ENCODE measurements at places on chromosomes 5 and 9.

- DNase-seq: no peak
Observed at GRCh38 chr9:85223506-85224125, 518.1 kb downstream of the AGTPBP1 start.

DNA sequence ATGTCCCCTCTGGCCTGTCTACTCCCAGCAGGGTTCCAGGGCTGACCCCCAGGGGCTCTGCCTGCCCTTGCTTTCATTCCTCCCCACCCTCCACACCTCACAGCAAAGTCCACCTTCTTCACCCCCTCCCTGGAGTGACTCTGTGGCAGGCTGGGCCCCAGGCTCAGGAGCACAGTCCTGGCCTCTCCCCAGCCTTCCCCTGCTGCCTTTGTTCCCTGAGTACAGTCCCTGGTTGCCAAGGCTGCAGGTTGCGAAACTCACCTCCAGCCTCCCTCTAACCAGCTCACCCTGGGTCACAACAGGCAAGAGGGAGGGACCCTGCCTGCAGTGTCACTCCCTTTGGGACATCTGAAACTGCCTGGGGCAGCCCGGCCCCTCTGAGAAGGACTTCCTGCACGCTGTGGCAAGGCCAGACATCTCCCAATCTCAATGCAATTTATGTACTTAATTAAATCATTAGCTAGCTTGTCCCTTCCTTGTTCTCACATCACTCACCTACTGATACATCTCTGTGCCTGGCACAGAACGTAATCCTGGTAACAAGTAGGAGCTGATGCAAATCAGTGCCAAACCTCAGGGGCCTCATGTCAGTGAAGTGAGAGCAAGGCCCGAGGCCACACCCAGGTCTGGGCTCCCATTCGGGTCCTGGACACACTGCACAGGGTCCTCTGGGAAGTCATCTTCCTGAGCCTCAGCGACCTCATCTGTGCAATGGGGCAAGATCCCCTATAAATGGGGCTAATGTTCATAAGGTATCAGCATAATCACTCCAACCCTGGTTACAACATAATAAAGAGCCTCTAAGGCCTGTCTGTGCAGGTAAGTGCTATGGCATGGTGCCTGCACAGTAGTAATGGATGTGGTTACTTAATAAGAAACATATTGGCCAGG, 27.3 kb upstream of the TRIM14 start:
- no peak for DNase-seq

GRCh38 chr9:7154650-7155049, 396.9 kb downstream of the KDM4C start:
- no peak for DNase-seq

- no peak for DNase-seq
Observed at GRCh38 chr5:113276001-113276400, 158.8 kb downstream of the TSSK1B start.

- DNase-seq: no peak
Observed at GRCh38 chr5:157509093-157509492, 49.1 kb downstream of the NIPAL4 start.

- no peak for DNase-seq
Observed at GRCh38 chr9:69500896-69501295, 171.3 kb downstream of the APBA1 start.

DNA sequence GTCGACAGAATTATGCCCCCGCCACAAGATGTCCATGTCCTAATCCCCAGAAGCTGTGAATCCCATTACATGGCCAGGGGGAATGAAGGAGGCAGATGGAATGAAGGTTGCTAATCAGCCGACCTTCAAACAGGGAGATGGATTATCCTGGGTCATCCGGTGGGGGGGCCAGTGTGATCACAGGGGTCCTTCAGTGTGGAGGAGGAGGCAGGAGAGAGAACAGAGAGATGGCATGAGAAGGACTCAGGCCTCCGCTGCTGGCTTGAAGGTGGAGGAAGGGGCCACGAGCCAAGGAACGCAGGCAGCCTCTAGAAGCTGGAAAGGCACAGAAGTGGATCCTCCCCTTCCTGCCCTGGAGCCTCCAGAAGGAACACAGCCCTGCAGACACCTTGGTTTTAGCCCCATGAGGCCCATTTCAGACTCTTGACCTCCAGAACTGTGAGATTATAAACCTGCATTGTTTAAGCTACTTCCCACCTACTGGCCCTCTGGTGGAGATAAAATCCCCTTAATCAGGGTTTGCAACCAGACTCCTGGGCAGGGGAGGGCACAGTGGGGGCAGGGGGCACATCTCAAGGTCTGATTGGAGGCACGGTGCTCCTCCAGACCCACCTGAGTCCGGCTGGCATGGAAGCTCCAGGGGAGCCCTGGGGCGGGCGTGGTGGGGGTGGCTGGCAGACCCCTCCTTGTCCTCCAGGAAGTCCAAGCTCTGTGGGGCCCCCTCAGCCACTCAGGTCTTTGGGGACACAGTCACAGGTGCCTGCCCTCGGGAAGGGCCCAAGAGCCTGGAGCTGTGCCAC, 13.8 kb downstream of the PTGES2 start:
- no peak for DNase-seq

GRCh38 chr9:69497816-69498215, 172.8 kb downstream of the ENTREP1 start:
- DNase-seq: no peak

GRCh38 chr5:91266184-91266705, 116.9 kb downstream of the ARRDC3 start:
- DNase-seq: no peak

GRCh38 chr5:1277331-1277730, 17.5 kb downstream of the TERT start:
- no peak for DNase-seq

GRCh38 chr9:131094622-131095021, 1.7 kb upstream of the AIF1L start:
- no peak for DNase-seq

DNA sequence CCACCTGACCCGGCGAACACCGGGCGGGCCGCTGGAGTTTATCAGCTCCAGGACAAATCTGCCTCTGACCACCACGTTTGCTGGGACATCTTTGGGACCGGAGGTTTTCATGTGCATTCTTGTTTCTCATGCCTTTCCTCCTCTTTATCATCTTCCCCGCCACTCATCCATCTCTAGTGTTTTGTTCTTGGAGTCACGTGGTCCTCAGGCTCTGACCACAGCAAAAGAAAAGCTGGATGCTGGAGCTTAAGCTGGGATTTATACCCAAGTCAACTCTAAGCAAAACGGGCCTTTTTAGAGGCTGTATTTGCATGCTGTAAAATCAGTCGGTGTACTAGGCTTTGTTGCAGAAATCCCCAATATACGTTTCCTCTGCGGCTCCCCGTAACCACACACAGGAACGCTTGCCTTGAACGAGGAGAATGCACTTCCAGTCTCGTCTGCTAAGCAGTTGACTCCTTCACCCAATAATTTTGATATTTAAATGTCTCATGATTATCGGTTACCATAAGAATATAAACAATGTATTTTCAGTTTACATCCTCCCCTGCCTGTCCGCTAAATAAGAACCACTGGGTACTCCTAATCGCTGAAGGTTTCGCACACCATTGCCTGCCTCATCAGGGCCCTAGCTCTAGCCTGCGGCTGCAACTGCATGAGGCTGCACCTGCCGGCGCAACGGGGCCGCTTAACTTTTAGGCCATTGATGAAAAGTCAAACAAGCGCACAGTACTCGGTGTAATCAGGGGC, 560 bp upstream of the NDUFS6 start:
- DNase-seq: no peak

- DNase-seq: no peak
Observed at GRCh38 chr5:127838661-127839060, 135.5 kb downstream of the CCDC192 start.

Data from activated T-cell treated with anti-CD3 and anti-CD28 coated beads for 48 hours (primary cell).